ENCODE measurements at places on chromosomes 1 and 21.

GRCh38 chr1:166079276-166079675 lies 87.5 kb downstream of the FAM78B start:
- DNase-seq: no peak

GRCh38 chr1:46364612-46365011 lies 24.0 kb downstream of the NSUN4 start:
- no peak for DNase-seq

GRCh38 chr1:200739702-200740570 lies 1.2 kb downstream of the CAMSAP2 start:
- DNase-seq: peak; percentile 10

GRCh38 chr1:94621395-94621794 lies 79.8 kb upstream of the F3 start:
- DNase-seq: no peak

DNA sequence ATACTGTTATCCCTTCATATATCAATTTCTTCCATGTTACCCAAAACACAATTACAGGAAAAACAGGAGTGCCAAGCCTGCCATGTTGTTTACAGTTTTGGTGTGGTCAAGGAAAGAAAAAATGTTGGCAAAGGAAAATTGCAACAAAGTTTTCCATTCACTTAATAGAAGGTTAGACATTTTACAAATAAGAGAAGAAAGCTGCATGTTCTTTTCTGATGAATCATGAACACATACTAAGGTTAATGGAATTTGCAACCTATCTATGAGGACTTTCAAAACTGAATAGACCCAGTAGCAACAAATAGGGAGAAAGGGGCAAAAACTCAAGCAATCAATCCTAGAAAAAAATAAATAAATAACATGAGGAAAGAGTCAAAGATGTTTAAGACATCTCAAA lies 556.7 kb downstream of the DPYD start:
- no peak for DNase-seq

GRCh38 chr1:248793592-248793991 lies 32.1 kb downstream of the SH3BP5L start:
- peak; percentile 87 for DNase-seq

DNA sequence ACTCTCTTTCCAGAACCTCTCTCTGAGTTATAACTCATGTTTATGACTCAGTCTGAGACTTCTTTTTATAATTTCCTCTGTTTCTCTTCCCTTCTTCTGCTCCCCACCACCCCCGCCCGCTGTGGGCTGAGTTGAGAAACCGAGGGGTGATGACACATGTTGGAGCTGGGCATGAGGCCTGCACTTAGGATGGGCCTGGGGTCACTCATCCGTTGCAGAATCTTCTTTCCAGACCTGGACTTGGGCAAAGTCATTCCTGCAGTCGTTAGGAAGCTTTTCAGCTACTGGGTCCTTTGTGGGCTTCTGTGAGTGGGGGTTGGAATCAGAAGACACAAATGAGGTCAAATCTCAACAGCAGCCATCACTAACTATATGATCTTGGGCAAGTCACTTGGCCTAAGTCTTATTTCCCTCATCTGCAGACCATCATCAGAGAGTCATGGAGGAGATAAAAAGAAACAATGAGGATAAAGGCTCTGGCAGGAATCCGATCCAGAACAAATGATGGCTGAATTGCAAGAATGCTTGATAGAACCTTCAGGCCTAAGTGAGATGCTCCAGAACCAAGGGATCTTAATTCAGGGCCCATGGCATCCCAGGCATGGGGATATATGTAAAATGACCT lies 53.4 kb downstream of the RPS6KA1 start:
- peak; percentile 88 for DNase-seq
